NCI-H2081 treated with DMSO at 0.1 percent for 48 hours (cell line): ENCODE measurements at places on chromosomes 11 and 22.

GRCh38 chr11:65305501-65306268, 9.0 kb upstream of the CDC42EP2 start:
- no peak for DNase-seq

DNA sequence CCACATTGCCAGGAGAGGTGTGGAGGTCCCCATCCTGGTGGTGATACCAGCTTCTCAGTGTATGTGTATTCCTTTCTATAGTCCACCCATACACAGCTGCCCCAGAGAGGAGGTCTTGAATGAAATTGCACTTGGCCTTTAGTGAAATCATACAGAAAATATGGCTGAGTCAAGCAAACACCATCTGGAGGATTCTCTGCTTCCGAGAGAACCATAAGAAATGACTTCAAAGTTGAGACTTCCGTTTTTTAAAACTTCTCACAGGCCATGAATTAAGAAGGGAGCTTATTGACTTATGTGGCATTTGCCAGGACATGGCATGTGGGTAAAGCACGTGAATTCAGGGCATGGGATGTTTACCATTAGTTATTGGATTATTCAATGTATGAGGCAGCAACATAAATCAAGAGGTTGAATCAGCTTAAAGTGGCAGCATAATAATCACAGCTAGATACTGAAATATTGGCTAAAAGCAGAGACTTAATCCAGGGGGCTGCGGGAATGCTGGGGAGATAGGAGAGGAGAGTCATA, 119.1 kb upstream of the MTNR1B start:
- DNase-seq: no peak

GRCh38 chr11:8055091-8055835, 25.7 kb upstream of the TUB start:
- DNase-seq: no peak

GRCh38 chr11:1348146-1348795, 38.8 kb upstream of the TOLLIP start:
- no peak for DNase-seq

GRCh38 chr22:19843857-19844376, 10.8 kb downstream of the GNB1L start:
- no peak for DNase-seq
